ENCODE measurements at places on chromosomes 11 and 22.

DNA sequence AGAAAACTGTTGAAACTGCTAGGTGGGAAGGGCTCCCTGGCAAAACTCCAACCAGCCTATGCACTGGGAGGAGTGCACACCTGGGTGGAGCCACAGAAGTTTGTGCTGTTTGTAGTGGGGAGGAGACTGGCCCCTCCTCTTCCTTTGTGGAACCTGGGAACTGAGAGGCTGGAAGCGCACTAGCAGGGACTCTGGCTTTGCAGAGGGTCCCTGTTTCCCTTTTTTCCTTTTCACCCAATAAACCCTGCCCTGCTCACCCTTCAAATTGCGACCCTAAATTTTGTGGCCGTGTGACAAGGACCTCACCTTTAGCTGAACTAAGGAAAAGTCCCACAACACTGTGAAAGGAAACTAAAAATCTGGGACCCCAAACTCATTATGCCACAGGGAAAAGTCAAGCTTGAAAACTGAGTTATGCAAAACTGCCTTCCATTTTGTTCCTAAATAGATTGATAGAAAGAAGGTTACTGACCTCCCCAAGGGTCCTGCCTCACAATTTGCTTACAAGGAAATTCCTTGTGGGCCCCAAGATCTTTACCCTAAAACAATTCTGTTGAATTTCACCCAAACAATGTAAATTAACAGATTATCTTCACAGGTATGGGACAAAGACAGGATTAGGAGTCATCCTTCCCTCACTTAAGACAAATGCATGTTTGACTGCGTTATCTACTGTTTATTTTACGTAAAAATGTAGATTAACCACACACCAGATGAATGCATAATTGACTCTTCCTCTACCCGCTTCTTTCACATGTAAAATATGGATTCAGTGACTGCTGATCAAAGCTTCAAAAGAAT is 81.0 kb downstream of the SLC36A4 start:
- no peak overlapping the region for H3K27ac ChIP-seq
- H3K4me1 ChIP-seq: no peaks in the 10 kb centered on the region
- DNase-seq: no peak
- H3K4me3 ChIP-seq: no peak overlapping the region

DNA sequence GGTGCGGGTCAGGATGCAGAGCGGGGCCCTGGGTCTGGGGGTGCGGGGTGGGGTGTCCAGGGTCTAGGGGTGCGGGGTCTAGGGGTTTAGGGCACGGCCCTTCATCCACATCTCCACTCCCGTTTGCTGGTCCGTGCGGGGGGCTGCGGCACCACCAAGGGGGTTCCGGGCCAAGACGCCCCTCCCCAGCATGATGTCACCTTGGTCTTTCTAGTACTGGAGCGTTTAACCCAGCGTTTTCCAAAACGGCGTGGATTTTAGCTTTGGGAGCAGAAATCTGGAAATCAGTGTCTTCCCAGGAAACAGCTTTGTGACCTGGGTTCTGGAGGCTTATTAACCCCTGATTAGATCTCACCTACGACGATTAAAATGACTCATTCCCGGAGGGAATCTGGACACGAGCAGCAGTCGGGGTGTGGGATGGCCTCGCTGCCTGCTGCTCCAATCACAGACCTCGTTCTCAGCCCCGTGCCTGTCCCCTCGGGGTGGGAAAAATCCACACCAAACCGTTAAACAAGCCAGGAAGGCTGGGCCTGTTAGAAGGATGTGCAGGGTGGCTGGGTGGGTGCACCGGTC is 759 bp downstream of the AP2A2 start:
- H3K4me3 ChIP-seq: peak overlapping the region; percentile 82
- peak overlapping the region; percentile 63 for H3K27ac ChIP-seq
- no peak for DNase-seq
- H3K4me1 ChIP-seq: peaks cover 16% of the 10 kb centered on the region
- peaks cover 3% of the 10 kb centered on the region for H3K36me3 ChIP-seq
- H3K27me3 ChIP-seq: no peaks in the 10 kb centered on the region

- DNase-seq: no peak
- H3K4me3 ChIP-seq: no peak overlapping the region
- H3K27ac ChIP-seq: no peak overlapping the region
- no peaks in the 10 kb centered on the region for H3K4me1 ChIP-seq
- H3K27me3 ChIP-seq: no peaks in the 10 kb centered on the region
Measured at GRCh38 chr22:19059481-19060278, 62.5 kb downstream of the DGCR2 start.

- H3K36me3 ChIP-seq: no peaks in the 10 kb centered on the region
- no peak overlapping the region for H3K4me3 ChIP-seq
- H3K27ac ChIP-seq: no peak overlapping the region
Measured at GRCh38 chr22:32615874-32616564, 141.4 kb downstream of the FBXO7 start.

- H3K4me3 ChIP-seq: no peak overlapping the region
- H3K4me1 ChIP-seq: no peaks in the 10 kb centered on the region
- no peak overlapping the region for H3K27ac ChIP-seq
- no peaks in the 10 kb centered on the region for H3K36me3 ChIP-seq
- peaks cover 11% of the 10 kb centered on the region for H3K27me3 ChIP-seq
Measured at GRCh38 chr11:19918302-19919049, 205.8 kb downstream of the NAV2 start.

GRCh38 chr22:25495285-25495684 is 69.2 kb upstream of the GRK3 start:
- H3K36me3 ChIP-seq: peaks cover 8% of the 10 kb centered on the region
- DNase-seq: no peak
- H3K27ac ChIP-seq: no peak overlapping the region
- H3K27me3 ChIP-seq: no peaks in the 10 kb centered on the region

- peaks cover 31% of the 10 kb centered on the region for H3K4me1 ChIP-seq
- H3K27ac ChIP-seq: peak overlapping the region; percentile 90
- H3K36me3 ChIP-seq: peaks cover 12% of the 10 kb centered on the region
- peak overlapping the region; percentile 99 for H3K4me3 ChIP-seq
Measured at GRCh38 chr11:65182258-65183170, 786 bp downstream of the CAPN1 start.

DNA sequence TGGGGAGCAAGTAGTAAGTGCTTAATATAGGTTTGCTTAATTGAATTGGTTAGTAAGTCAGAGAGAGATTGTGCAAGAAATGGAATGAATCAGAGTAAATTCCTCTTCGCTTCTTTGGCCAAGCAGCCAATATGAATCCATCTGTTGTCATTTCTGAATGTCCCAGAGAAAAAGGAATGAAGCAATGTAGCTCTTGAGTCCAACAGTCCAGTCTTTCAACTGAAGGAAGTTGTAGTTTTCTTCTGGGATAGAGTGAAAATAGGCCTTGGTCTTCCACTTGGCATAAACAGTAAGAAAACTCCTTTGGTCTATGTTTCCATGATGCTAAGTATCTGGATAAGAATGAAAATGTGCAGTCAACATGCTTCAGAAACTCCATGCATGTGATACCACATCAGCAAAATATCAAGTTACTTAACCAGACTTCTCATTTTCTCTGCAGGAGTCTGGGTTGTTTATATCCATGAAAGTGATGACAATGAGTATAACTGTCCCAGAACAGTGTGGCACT is 1.8 kb upstream of the FIBIN start:
- no peak overlapping the region for H3K27ac ChIP-seq
- no peaks in the 10 kb centered on the region for H3K36me3 ChIP-seq
- DNase-seq: no peak
- no peaks in the 10 kb centered on the region for H3K4me1 ChIP-seq

- peaks cover 4% of the 10 kb centered on the region for H3K27me3 ChIP-seq
- no peak for DNase-seq
- H3K36me3 ChIP-seq: no peaks in the 10 kb centered on the region
- no peak overlapping the region for H3K4me3 ChIP-seq
- H3K27ac ChIP-seq: no peak overlapping the region
Measured at GRCh38 chr11:115378557-115378956, 125.7 kb downstream of the CADM1 start.

DNA sequence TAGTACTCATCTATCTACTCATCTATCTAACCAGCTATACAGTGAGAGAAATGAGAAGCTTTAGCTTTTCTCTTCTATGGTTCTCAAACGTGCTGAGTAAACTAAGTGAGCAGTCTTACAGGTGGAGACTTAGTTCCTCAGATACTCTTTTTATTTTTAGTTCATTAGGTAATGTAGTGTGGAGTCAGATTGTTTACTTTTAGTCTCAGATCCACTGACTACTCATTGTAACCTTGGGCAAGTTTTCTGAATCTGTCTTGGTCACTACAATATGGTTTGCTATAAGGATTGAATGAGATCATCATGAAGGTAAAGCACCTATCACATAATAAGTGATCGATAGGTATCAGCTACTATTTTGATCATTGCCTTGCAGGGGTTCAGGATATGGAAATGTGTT is 160.1 kb downstream of the RAB38 start:
- no peak for DNase-seq
- no peaks in the 10 kb centered on the region for H3K4me1 ChIP-seq
- H3K27ac ChIP-seq: no peak overlapping the region

GRCh38 chr22:43667656-43668055 is 144.4 kb downstream of the EFCAB6 start:
- no peak overlapping the region for H3K4me3 ChIP-seq
- H3K27me3 ChIP-seq: peaks cover 15% of the 10 kb centered on the region
- no peaks in the 10 kb centered on the region for H3K36me3 ChIP-seq
- no peak overlapping the region for H3K27ac ChIP-seq

- H3K36me3 ChIP-seq: no peaks in the 10 kb centered on the region
- no peak overlapping the region for H3K4me3 ChIP-seq
- H3K27me3 ChIP-seq: peaks cover 10% of the 10 kb centered on the region
Measured at GRCh38 chr11:47187723-47188122, 1.5 kb upstream of the PACSIN3 start.

DNA sequence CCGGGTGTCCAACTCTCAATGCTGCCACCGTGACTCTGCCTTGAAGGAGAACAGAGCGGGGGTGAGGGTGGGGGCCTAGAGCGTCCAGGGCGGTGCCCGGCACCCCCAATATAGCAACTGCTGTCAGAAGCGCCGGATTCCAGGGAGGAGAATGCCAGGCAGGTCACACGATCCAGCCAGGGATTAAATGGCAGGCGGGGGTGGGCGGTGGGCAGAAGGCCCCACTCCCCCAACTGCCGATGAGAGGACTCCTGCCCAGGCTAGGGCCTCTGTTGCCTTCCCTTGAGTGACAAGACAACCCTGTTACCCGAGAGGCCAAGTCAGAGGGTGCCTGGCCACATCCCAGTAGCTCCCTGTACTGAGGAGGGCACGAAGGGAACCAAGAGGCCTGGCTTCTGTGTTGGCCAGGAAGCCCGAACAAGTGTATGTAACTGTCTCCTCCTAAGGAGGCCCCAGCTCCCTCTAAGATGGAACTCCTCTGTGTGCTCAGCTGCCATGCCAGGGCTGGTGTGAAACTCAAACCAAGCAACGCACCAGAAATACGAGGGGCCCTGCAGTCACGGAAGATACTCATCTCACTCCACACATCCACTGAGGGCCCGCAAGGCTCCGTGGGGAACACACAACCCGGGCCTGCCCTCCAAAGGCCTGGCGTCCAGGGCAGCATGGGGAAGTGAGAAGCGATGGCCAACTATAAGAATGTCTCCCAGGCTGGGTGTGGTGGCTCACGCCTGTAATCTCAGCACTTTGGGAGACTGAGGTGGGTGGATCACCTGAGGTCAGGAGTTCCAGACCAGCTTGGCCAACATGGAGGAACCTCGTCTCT is 3.0 kb downstream of the PACSIN3 start:
- no peak for DNase-seq
- peaks cover 9% of the 10 kb centered on the region for H3K27me3 ChIP-seq
- H3K4me1 ChIP-seq: peaks cover 9% of the 10 kb centered on the region

GRCh38 chr11:28713850-28714249 is 605.7 kb downstream of the METTL15 start:
- no peak for DNase-seq
- no peak overlapping the region for H3K4me3 ChIP-seq
- no peaks in the 10 kb centered on the region for H3K36me3 ChIP-seq
- no peak overlapping the region for H3K27ac ChIP-seq

- peak overlapping the region; percentile 91 for H3K4me3 ChIP-seq
- no peaks in the 10 kb centered on the region for H3K27me3 ChIP-seq
- DNase-seq: no peak
- peaks cover 23% of the 10 kb centered on the region for H3K36me3 ChIP-seq
Measured at GRCh38 chr22:39519681-39520225, 609 bp upstream of the ATF4 start.

DNA sequence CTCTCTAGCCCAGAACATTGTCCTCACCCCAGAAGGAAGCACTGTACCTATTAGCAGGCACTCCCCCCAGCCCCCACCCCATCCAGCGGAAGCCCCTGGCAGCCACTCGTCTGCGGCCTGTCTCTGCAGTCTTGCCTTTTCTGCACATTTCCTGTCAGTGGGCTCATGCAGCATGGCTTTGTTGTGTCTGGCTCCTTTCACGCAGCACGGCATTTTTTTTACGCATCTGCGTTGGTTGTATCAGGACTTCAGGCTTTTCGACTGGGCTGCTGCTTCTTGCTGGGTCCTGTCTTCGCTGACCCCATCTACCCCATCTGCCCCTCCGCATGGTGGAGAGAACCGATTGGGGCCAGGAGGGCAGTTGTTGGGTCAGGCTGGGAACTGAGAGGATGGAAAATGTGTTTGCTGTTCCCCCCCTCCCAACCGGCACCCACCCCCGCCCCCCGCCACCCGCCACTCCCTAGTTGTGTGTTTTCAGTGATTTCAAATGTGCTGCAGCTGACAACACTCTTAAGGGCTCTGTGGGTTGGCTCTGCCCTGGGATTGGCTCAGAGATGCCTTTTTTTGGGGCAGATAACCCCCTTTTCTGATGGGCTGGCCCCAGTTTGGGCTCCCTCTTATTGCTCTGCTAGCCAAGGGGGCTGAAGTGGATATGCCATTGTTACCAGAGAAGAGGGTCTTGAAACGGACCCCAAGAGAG is 110.0 kb downstream of the KIAA1671 start:
- H3K4me1 ChIP-seq: no peaks in the 10 kb centered on the region
- H3K36me3 ChIP-seq: no peaks in the 10 kb centered on the region
- no peak overlapping the region for H3K27ac ChIP-seq

DNA sequence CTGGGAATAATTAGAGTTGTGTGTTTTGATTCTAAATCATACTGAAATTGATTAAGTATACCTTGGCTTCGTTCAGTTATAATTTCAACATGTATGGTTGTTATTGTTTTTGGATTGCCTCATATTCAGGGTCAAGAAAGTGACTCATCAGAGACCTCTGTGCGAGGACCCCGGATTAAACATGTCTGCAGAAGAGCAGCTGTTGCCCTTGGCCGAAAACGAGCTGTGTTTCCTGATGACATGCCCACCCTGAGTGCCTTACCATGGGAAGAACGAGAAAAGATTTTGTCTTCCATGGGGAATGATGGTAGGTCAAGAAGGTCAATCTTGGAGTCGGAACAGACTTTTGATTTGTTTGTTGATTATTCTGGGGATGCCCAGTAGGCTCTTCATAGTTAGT is 40.4 kb downstream of the KMT2A start:
- no peak overlapping the region for H3K4me3 ChIP-seq
- H3K27me3 ChIP-seq: no peaks in the 10 kb centered on the region
- H3K4me1 ChIP-seq: peaks cover 6% of the 10 kb centered on the region
- peak overlapping the region; percentile 33 for H3K27ac ChIP-seq
- no peak for DNase-seq

GRCh38 chr11:130085671-130086290 is 16.1 kb downstream of the APLP2 start:
- H3K36me3 ChIP-seq: peaks cover 7% of the 10 kb centered on the region
- H3K27ac ChIP-seq: no peak overlapping the region

All from memory B cell (primary cell).